ENCODE measurements at places on chromosomes 11 and 22. TPM values are rescaled to one million over a fixed set of nuclear protein-coding genes. Genes with fewer than 3 reads are reported as not detected.

GRCh38 chr22:36885474-36885873, 24.7 kb downstream of the NCF4 start:
- no peak for DNase-seq

DNA sequence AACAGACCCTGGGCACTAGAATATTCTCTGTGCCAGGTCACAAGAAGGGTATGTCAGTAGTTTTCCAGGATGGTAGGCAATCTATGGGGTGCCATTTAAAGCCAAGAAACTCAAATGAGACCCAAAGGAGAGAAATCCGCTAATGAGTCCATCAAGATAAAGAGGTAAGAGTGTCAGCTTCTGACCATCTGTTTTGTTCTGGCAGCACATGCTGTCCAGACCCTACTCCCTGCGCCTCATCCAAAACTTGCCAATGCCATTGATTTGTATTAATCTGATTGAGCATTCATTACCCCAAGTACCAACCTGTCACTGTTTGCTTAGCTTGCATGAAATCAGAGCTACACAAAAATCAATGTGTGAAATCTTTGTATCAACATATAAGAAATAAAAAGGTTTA, 229.0 kb downstream of the BLID start:
- no peak for DNase-seq

The LSP1 gene
- 11.5 TPM for polyA plus RNA-seq

GRCh38 chr22:25060522-25061071, 108.1 kb downstream of the KIAA1671 start:
- no peak for DNase-seq

DNA sequence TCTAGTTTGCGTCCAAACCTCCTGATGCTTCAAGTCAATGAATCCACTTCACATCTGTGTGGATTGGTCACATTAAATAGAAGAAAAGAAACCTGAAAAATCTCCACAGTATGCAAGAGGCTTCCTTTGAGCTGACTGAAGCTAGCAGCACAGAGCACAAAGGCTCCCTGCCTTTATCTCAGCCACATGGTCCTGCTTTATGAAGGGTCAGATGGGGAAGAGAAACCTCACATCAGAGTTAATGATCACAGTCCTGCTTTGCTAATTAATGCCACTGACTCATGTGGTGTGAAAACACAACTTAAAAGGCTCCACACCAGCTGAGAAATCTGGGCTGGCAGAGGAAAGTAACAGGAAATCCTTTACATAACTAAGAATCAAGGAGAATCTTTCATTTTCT, 1291.0 kb downstream of the LRRC4C start:
- DNase-seq: no peak

DNA sequence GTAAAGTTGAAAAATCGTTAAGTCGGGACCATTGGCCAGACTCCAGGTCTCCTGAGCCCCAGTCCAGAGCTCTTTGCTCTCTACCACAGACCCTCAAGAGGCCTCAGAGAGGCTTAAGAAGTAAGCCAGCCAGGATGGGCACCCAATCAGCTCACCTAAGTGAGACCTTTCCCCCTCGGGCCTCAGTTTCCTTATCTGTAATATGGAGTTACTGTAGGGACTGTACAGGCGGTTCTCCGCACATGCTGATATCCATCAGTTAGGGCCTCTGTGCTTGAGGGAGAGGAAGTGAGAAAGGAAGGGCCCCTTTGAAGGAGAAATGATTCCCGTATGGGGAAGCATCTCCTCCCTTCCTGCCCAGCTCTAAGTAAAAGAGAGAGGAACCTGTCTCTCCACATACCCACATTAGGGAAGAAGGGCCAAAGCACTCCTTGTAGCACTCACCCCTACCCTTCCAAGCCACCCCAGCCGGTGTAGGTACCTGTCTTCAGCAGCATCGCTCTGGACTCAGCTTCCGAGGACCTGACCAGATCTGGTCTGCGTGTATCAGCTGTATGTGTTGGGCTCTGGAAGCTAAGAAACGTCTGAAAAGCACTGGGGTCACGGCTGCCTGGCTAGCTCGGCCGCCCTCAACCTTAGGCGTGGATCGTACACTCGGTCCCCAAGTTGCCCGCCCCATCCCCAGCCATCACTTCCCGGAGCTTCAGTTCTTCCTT, 653 bp downstream of the NAGA start:
- DNase-seq: no peak

- DNase-seq: no peak
Observed at GRCh38 chr22:48297296-48297695, 1530.4 kb downstream of the BRD1 start.

DNA sequence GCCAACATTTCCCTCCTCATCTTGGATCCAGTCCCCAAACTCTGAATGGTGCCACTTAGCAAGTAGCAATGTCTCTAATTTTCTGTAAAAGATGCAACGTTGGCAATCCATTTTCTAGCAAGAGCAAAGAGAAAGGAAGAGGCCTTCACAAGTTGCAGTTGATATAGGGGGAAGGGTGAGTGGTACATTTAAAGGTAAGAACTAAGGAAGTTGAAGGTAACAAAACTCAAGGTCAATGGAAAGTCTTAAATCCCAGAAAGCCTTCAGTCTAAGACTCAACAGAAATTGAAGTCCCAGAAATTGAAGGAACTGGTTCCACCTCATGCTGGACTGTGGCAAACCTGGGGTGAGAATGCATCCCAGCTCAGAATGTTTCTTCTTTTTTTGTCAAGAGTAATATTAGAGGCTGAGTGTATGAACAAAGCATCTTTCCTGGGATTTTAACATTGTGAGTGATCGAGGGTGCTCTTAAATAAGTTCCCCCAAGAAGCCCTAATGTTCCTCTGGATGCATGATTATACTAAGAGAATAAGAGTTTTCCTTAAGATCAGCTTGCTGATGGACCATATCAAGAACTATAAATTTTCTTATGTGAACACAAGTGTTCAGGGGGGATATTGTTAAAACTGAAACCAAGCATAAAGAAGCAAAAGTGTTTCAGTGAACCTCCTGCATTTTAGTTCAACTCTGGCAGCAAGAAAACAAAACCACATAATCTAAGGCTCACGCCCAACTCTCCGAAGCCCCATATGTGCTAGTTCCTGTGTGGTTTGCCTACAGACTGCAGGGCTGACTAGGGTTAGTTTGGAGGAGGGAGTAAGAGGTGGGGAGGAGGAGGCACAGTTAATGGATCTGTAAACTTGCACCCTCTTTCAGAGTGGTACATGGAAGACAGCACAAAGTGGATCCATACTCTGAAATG, at the start of gene GRAP2:
GRAP2 (plus strand) TSS at position 779 of the 922 bp plus-strand sequence. CDS start 46,023 bp downstream, outside the sequence.
- no peak for DNase-seq

DNA sequence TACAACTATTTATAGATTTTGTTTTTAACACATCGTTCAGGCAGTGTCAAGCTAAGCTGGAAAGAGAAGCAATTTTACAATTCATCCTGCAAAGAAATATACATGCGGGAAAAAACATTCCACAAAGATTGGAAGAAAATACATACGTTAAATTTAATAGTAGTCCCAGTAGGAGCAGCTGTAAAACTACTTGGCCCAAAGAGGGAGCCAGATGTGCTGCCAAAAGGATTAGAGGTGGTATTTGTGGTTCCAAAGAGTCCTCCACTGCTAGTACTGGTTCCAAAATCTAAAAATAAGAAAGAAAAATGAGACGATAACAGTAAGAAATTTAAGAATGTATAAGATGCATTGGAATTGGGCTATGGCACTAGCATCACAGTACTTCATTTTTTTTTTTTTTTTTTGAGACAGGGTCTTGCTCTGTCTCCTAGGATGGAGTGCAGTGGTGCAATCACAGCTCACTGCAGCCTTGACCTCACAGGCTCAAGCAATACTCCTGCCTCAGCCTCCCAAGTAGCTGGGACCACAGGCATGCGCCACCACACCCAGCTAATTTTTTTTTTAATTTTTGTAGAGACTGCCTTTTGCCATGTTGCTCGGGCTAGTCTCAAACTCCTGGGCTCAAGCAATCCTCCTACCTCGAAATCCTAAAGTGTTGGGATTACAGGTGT, 21.5 kb downstream of the NUP98 start:
- DNase-seq: no peak

DNA sequence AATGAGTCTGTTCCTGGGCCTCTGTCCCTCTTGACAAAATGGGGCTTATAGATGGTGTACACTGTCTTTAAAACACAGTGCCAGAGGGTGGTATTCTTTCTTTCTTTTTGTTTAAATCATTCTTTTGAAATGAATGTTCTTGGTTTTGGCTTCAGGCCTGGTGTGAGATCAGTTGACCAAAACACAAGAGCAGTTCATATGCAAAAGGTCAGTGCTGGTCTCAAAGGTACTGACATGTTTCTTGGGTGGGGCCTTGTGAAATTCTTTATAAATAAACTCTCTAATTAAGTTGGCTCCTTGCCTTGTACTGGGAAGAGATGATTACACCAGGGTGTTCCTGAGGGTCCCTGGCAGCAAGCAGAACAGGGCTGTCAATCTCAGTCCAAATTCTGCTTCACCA, 110.0 kb downstream of the FBXO7 start:
- DNase-seq: no peak

- no peak for DNase-seq
Observed at GRCh38 chr22:42061041-42061440, 9.6 kb downstream of the NAGA start.

The TMEM25 gene
- polyA plus RNA-seq: 5.9 TPM

The MISFA gene
- 1.4 TPM for polyA plus RNA-seq

- DNase-seq: no peak
Observed at GRCh38 chr11:14041040-14041439, 78.5 kb downstream of the SPON1 start.

GRCh38 chr11:128497061-128497775, 90.1 kb downstream of the ETS1 start:
- DNase-seq: peak; percentile 47

The SPON1 gene
- polyA plus RNA-seq: 0.24 TPM

The KMT5B gene
- 9.8 TPM for polyA plus RNA-seq

GRCh38 chr11:47161134-47161854, 15.4 kb downstream of the ARFGAP2 start:
- DNase-seq: peak; percentile 55

GRCh38 chr11:34464591-34465051, 25.9 kb downstream of the CAT start:
- DNase-seq: no peak

DNA sequence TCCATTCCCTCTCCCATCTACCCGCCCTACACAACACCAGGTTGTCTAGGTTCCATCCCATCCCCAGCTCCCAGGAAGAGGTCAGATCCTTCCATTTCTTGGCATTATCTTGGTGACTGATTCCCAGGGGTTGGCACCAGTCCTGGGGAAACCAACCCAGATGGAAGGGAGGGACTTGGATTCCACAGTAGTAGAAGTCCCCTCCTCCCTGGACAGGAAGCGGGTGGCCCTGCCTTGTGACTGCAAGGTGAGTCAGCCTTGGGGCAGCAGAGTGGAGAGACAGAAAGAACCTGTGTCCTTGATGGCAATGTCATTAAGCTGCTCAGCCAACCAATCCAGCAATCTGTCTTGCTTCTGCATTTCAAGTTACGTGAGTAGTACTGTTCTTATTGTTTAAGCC, 26.5 kb downstream of the SYT13 start:
- DNase-seq: no peak

DNA sequence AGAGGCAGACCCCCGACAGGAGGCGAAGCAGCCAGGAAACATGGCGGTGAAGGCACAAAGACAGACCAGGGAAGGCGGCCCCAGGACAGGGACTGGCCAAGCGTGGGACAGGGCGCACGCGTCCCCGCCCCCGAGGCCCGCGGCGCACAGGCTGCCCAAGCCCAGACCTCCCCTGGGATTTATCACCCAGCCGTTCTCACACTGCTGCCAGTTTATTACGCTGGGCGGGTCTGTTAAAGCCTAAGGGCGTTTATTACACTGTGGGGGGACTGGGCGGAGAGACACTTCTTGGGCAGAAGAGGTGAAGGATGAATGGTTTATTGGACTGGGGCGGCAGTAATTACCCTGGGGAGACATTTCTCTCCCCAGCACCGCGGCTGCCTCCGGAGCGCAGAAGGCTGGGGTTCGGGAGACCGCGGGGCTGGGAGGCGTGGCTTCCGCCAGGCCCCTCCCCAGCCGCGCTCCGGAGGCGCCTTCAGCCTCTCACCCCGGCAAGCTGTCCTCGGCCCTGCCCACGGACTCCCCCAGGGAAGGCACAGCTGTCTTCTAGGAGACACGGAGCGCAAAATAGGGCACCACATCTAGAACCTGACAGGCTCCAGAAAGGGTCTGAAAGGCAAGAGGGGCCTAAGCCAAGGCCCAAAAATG, 47.1 kb downstream of the SLC22A12 start:
- no peak for DNase-seq

DNA sequence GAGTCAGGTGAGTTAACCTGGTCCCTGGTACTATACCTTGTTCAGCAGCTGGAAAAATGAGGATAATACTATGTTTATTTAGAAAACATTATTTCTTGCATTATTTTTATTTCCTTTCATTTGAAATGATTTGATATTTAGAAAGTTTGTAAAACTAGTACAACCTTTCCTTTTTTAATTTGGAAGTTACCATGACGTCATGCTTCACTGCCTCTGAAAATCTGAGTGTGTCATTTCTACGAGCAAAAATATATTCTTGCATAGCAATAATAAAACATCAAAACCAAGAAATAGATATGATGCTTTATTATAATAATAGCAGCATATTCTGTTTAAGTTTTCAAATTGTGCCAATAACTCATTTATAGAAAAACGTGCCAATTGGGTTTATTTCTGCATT, 1445.0 kb upstream of the RAG2 start:
- DNase-seq: no peak

GRCh38 chr22:42080287-42080686, 787 bp downstream of the SMDT1 start:
- no peak for DNase-seq

The POU2AF1 gene
- polyA plus RNA-seq: 0.01 TPM

DNA sequence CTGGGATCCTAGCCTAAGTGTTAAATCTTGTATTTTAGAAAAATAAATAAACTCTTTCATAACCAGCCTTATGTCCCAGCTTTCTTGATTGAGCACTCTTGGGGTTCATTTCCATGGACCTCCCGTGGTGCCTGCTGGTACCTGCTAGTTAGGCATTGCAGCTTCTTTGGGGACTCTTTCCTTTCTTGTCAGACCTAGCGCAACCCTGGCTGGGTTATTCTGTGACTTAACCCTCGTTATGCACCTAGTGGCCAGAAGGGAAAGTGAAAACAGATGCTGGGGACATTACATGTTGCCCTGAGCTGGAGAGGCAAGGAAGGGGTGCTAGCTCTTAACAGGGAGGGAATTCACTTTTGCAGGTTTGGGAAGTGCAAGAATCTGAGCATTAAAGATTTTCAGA, 46.8 kb downstream of the APIP start:
- DNase-seq: no peak

The NCAM1 gene
- polyA plus RNA-seq: 2.2 TPM

DNA sequence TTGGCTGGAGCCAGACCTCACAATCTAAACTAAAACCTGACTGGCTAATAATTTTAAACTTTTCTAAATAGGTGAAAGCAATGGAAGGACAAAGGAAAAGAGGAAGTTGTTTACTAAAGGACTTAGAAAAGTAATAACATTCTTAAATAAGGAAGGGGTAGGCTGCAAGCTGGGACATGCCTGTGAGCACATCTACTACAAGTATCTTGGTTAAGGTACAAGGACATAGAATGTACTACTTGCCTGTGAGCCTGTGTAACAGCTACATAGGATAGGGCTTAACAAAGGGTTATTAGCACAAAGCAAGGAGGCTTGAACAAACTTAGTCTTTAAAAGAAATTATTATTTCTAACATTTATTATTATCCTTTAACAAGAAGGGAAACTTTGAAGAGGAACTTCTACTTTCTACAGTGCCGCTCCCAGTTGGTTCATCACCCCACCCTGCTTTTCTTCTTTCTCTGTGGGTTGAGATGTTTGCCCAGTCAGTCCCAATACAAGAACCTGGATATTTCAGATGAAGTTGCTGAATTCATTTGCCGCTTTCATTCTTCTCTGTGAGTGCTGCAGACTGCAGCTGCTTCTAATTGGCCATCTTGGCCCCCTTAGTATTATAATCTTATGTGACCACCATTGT, 87.5 kb downstream of the PRMT3 start:
- no peak for DNase-seq

- no peak for DNase-seq
Observed at GRCh38 chr11:9153651-9154050, 62.3 kb upstream of the SCUBE2 start.

Measured in psoas muscle (tissue), 8 donors.